ENCODE measurements at places on chromosomes 16 and 17.

DNA sequence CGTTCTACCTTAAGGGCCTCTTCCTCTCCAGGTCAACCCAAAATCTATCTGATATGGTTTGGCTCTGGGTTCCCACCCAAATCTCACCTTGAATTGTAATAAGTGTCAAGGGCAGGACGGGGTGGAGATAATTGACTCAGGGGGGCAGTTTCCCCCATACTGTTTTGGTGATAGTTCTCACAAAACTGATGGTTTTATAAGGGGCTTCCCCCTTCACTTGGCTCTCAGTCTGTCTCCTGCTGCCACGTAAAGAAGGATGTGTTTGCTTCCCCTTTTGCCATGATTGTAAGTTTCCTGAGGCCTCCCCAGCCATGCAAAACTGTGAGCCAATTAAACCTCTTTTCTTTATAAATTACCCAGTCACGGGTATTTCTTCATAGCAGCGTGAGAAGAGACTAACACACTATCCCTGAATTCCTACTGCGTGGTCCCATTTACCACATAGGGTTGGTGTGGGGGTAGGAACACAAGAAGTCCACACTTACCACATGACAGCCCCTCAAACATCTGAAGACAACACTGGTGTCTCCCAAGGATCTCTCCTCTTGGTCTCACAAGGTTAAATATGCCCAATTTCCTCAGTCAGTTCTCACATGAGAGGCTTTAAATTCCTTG is 8.2 kb downstream of the COTL1 start:
- no peak for DNase-seq

DNA sequence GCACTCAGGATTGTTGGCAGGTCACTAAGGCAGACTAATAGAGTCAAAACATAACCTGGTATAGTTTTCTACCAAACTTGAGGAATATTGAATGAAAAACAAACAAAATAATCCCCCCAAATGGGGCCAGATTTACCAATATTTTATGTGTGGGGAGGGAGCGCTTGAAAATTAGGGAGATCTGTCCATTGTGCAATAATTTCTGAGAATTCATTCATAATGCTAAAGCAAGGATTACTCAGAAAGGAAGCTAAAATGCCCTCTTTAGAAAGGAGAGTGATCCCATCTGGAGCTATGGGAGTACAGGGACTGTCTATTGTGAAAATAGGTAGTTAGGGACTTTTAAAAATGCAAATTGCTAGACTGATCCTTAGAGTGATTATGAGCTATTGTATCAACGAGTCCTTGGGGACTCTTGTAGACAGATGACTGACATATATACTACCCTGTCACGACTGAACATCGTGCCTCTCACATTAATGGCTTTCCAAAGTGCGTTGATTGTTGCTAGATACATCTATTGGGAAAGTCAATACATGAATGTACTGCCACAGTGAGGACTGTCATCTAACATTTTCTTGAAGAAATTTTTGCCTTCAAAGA is 193.6 kb downstream of the AATF start:
- no peak for DNase-seq

- peak; percentile 91 for DNase-seq
Observed at GRCh38 chr17:35088881-35089585, 25.5 kb upstream of the RFFL start.

- no peak for DNase-seq
Observed at GRCh38 chr17:53092072-53092471, 730.7 kb upstream of the KIF2B start.

GRCh38 chr16:56319376-56319775 is 106.0 kb downstream of the AMFR start:
- DNase-seq: no peak

DNA sequence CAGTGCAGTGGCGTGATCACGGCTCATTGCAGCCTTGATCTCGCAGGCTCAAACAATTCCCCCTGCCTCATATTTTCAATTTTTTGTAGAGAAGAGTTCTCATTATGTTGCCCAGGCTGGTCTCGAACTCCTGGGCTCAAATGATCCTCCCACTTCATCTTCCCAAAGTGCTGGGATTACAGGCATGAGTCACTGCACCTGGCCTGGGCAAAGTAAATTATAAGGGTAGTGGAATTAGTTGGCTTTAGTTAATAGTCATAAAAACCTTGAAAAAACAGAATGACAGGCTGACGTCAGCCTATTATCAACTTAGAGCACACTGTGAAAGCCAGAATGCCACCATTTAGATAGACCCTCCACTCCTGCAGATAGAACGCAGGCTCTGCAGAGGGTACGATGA is 43.5 kb upstream of the B4GALNT2 start:
- DNase-seq: no peak

DNA sequence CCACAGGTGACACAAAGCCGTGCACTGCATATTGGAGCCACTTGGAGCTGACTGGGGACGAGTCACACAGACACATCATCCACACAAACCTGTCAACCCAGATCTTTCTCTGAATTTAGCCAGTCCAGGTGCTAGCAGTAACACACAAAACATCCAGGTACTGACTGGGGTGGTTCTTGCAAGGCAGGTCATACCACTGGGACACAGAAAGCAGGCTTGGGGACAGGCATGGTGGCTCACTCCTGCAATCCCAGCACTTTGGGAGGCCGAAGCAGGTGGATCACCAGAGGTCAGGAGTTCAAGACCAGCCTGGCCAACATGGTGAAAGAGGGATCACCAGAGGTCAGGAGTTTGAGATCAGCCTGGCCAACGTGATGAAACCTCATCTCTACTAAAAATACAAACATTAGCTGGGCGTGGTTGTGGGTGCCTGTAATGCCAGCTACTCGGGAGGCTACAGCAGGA is 14.9 kb downstream of the ENPP7 start:
- DNase-seq: no peak

DNA sequence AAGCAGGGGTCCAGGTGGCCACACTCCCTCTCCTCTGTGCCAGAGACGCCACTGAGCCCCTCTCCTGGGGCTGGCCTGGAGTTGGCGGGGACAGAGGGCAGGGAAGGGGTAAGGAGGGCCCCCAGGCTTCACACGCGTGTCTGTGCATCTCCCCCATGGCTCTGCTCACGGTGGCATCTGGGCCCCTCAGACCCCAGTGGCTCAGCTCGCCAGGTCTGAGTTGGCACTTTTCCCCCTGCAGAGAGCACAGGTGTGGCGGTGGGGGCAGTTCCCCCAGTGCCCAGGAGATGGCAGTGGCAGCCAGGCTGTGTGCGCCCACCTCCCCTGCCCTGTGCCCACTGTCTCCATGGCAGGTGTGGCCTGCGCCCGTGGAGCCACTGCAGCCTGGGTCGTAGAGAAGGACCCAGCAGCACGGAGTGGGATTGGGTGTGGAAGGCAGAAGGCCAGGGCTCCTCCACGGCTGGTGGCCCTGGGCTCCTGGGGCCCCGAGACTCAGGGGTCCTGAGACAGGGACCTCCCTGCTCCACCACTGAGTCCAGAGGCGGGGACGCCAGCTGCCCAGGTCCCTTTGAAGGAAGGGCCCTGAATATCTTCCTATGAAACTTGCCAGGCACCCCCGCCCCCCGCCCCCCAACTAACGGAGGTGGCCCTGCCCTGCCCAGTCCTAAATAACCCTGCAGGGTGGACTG is 4.3 kb upstream of the APRT start:
- peak; percentile 66 for DNase-seq

DNA sequence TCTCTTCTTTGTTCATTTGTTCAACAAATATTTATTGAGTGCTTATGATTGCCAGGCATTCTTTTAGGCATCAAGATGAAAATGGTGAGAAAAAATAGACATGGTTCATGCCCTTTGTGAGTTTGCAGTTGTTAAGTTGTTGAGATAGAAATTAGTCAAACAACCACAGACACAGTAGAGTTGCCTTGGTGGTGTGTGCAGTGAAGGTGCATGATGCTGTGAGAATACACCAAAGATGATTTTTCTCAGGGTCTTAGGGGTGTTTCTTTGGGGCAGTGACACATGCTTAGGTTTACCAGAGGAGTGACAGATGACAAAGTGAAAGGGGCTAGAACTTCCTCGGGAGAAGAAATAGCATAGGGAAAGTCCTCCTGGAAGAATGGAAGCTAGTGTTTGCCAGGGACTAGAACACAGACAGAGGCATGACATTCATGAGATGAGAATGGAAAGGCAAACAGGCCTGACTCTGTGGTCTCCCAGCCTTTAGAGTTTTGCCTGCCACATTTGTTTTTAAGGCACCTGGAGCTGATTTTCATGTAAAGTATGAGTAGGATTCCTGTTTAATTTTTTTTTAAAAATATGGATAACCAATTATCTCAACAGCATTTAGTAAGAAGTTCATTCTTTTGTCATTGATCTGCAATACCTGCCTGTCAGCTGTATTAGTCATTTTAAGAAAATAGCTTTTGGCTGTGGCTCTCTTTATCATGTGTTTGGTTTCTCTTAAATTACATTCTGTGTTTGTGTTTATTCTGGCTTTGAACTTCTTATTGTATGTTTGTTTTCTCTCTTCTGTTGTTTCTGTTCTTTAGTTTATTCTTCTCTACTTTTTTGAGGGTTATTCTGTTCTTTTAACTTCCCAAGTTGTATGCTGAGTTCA is 36.6 kb downstream of the CYLD start:
- no peak for DNase-seq

- DNase-seq: peak; percentile 71
Observed at GRCh38 chr16:11560701-11561453, 25.8 kb downstream of the LITAF start.

DNA sequence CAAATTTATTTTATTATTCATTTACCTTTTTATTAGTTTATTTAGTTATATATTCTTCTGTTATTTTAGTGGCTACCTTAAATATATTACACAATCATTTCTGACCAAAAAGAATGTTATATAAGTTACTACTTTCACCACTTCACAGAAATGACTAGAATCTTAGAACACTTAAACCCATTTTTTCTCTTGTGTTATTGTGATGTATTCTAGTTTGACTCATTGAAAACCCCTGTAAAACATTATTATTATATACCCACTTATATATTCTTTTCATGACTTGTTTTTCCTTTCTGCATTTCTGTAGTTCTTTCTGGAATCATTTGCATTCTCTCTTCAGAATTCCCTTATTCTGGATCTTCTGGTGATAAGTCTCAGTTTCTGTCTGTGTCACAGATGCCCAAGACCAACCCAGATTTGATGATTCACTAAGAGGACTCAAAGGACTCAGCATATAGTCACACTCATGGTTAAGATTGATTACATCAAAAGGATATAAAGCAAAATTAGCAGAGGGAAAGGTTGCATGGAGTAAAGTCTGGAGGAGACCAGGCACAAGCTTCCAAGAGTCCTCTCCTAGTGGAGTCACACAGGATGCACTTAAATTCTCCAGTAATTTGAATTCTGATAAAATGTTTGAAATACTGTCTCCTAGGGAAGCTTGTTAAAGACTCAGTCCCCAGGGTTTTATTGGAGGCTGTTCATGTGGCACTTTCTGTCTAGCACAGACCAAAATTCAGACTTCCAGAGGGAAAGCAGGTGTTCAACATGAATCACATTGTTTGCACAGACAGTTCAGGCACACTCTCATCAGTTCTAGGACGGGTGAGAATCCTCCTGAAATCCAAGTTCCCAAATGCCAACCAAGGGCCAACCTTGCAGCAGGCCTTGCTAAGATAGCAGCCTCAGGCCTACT is 7.7 kb downstream of the GINS3 start:
- DNase-seq: no peak

All from CD4-positive, alpha-beta T cell treated with Interleukin-6 for 4 hours (primary cell).